Glutamatergic neuron (in vitro differentiated cells): ENCODE measurements at places on chromosomes 1 and 21.

- no peak for DNase-seq
These were observed 5.4 kb downstream of the ZBTB48 start for GRCh38 chr1:6585081-6585722.

- DNase-seq, result no peak
These were observed 10.4 kb downstream of the LGALS8 start for GRCh38 chr1:236534151-236534651.

DNA sequence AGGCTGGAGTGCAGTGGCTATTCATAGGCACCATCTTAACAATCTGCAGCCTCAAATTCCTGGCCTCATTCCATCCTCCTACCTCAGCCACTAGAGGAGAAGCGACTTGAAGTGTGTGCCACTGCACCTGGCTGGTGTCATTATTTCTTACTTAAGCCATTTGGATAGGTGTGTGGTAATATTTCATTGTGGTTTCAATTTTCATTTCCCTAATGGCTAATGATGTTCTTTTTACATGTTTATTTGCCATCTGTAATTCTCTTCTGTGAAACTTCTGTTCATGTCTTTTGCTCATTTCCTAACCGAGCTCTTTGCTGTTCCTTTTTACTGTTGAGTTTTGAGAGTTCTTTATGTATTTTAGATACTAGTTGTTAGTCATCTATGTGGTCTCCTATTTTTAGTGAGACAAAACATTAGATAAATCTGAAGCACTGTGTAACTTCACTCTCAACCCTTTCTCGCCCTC is 66.8 kb downstream of the SLC27A3 start:
- no peak for DNase-seq

GRCh38 chr1:47906009-47906432 is 91.2 kb downstream of the TRABD2B start:
- DNase-seq, result no peak

DNA sequence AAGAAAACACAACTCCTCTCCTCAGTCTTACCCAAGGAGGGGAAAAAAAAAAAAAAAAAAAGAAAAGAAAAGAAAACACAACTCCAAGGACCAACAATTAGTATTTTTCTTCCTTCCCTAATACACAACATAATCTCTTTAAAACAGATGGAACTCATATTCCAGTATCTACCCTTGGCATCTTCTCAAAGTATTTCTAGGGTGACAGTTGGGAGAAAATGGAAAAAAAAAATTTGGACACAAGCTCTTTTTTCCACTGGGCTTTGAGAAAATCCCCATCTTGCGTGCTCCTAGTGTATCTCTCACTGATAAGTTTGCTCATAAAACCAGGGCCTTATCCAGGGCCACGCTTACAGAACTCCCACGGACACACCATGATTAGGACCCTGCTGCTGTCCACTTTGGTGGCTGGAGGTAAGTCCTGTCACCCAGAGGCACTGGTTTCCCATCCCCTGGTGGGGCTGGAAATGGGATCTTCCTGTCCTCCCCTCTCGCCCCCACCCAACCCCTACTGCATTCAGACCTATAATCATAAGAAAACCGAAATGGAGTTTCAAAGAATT is at the start of gene CELA2B:
Gene CELA2B, plus strand, starts transcription at position 353 of the 563 bp plus-strand sequence. Its CDS starts 22 bp downstream, at position 375.
- DNase-seq, result no peak

GRCh38 chr1:35073265-35073811 is 5.8 kb upstream of the ZMYM1 start:
- no peak for DNase-seq

DNA sequence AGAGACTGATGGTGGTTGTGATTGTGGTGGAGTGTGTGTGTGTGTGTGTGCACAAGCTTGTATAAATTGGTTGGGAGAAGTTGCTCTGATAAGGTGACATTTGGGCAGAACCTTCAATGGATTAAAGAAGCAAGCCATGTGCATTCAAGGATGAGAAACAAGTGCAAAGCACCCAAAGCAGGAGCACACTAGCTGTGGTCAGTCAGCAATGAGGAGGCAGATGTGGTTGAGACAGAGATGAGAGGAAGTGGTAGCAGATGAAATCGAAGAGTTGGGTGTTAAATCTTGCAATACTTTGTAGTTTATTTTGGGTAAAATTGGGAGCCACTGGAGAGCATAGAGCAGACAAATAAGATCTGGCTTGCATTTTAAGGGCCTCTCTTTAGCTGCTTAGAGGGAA is 4.4 kb upstream of the PGBD5 start:
- DNase-seq, result no peak

DNA sequence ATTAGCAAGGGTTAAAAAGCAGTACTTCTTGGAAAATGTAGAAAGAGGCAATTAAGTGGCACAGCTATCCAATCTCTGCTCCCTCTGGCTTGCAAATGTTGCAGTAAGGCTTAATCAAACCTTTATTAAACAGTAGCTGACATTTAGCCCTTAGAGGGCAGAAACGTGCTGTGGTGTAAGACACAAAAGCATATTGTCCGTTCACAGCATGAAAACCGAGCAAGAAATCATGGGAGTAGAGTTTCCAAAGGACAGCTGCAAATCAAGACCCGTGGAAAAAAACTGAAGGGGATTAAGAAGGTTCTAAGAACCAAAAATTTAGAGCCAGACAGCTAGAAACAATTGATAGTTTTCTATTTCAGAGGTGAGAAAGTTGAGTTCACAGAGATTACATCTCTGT is 13.1 kb downstream of the ZP4 start:
- no peak for DNase-seq

- DNase-seq, result no peak
These were observed 149.4 kb upstream of the ZC3H12A start for GRCh38 chr1:37325010-37325409.

GRCh38 chr1:228339766-228340685 is 66.6 kb downstream of the TRIM11 start:
- DNase-seq, result peak; percentile 14

DNA sequence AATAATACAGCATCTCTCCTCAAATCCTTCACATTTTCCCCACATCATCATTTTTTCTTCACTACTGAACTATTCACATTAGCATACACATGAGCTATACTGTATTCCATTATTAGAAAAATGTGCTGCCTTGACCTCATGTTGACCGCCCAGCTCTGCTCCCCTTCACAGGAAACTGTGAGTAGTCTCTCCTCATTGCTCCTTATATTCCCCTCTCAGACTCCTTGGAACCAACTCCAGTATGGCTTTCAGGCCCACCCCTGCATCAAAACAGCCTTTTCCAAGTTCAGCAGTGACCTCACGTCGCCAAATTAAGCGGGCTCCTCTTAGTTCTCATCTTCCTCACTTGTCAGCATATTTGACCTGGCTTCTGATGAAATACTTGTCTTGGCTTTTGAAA is 59.2 kb upstream of the SPAG17 start:
- DNase-seq, result no peak

GRCh38 chr21:35212393-35213127 is 163.5 kb upstream of the RUNX1 start:
- DNase-seq, result no peak

DNA sequence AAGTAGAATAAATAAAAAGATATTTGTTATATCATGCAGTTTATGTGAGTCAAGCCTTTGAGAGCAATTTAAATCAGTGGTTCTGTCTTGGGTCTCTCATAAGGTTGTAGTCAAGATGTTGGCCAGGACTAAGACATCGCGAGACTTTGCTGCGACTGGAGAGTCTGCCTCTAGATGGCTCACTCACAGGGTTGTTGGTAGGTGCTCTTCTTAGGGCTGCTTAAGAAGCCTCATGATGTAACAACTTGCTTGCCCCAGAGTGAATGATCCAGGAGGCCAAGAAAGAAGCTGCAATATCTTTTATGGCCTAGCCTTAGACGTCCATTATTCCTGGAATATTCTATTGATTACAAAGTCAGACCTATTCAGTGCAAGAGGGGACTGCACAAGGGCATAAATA is 73.1 kb upstream of the CACHD1 start:
- DNase-seq, result no peak

DNA sequence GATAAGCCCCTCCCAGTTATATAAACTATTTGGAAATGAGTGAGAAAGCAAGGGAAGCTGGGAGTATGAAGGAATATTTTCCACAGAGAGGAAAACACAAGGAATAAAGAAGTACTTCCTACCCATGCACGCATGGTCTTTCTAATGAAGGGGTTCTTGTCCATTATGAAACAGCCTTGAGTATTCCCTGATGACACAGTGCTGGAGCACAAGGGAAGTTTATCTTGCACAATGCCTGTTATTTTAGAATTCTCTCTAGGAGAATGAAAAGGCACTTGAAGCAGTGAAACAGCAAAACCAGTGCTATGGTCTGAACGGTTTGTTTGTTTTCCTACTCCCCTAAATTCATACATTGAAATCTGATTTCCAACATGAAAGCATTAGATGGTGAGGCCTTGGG is 38.6 kb upstream of the ADAMTS1 start:
- DNase-seq, result no peak

- DNase-seq, result no peak
These were observed 609.6 kb downstream of the PTPRU start for GRCh38 chr1:29845910-29846309.

DNA sequence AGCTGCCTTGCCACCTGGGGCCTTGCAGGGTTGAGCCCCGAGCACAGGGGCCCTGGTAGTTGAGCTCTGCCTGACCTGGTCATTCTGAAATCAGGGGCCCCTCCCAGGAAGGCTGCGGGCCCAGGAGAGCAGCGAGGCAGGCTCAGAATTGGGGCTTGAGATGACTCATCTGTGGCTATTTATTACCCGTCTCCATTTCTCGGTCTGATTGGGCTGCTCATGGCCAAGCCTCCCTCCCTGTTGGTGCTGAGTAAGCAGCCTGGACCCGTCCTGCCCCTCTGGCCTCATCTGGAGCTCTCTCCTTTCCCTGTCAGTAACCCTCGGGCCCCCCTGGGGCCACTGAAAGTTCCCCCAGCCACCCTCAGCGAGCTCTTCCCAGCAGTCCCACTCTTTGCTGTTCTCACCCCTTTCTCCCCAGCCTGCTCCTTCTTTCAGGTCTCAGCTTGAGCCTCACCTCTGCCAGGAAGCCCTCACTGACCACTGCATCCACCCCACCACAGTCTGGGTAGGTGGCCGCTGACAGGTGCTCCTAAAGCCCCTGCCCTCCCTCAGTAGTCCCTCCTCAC is 11.0 kb upstream of the TNFRSF8 start:
- DNase-seq, result no peak

- DNase-seq, result no peak
These were observed 335.7 kb upstream of the GREM2 start for GRCh38 chr1:240947438-240948224.

DNA sequence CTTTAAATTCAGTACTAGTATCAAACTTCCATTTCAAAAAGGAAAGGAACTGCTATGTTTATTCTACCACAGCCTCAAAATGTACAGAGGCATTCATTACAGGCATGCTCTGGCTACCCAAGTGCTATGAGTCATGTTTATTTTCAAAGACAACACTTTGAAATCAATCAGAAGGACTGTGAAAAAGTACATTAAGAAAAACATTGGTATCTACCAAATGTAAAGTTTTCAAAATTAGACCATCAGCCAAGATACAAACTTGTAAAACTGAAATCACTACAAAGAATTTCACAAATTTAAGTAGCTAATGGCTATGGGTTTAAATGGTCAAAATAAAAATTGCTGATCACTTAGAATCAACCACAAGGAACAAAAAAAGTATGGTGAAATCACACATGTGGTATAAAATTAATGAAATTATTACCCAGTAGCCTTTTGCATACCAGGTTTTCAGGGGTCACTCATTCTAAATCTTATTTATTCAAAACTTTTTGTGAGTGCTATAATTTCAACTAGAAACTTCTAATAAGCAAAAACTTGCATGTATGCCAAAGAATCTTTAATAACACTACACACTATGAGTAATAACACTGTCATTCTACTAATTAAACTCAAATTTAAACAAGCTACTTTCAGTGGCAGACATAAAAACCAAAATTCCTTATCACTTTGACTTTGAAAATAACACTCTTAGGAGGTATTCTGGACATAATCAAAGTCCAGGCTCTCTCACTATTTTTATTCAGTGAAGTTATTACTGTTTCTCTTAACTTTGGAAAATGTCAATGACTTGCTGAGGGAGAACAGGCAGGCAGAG is 49.2 kb downstream of the ENAH start:
- no peak for DNase-seq

DNA sequence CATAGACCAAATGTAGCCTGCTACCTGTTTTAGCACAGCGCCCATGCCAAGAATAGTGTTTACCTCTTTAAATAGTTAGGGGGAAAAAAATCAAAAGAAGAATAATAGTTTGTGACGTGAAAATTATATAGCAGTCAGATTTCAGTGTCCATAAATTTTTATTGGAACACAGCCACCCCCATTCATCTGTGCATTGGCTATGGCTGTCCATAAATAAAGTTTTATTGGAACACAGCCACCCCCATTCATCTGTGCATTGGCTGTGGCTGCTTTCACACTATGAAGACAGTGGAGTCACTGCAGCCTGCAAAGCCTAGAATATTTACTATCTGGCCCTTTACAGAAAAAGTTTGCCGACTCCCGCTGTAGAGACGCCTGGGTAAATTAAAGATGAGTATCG is 20.9 kb downstream of the EPHX1 start:
- DNase-seq, result no peak

GRCh38 chr1:156592910-156593660 is 1.5 kb downstream of the NAXE start:
- no peak for DNase-seq

- no peak for DNase-seq
These were observed at the start of gene RGS1 for GRCh38 chr1:192575499-192576189. RGS1 (plus strand) TSS chr1:192575773; CDS start chr1:192575793, 20 bp downstream.

DNA sequence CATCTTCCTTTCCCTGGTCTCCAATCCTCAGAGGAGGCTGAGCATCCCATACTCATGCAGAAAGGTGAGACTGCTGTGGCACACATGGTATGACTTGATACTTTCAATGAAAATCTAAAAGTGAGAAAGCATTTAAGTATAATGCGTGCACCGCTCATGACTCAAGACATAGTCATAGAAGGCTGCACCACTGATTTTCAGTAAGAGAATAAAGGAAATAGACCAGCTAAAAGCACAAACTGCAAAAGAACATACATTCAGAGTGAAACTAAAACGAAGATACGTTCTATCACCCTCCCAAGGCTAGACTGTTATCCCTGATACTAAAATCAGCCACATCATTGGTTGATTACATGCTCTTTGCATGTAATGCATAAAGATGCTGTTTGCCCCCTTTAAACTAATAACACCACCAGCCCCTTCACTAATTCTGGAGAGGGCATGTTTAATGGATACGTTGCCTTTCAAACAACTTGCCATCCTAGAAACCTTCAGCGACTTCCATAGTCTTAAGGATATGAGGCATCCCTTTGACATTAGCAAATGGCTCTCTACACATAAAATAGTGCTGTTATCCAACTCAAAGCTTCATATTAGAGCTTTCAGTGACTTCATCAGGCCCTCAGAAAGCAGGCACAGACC is 2.1 kb downstream of the PLD5 start:
- no peak for DNase-seq

DNA sequence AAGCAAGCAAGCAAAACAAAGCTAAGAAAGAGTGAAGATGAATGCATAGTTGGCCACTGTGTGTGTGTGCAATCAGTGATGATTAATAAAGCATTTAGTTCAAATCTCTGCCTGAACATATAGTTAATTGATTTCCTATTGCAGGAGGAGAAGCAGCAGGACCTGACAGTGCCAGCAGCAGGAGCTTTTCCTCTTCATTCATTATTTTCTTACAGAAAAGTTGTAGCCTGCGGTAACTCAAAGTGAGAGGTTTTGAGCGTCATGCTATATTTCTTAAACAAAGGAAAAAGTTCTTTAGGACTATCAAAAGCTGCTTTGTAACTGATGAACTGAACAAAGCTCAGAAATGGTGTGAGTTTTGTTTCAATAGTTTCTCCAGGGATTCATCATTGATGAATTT is 379.9 kb downstream of the PTBP2 start:
- DNase-seq, result no peak

- DNase-seq, result no peak
These were observed 45.0 kb downstream of the KCNJ6 start for GRCh38 chr21:37871121-37871862.

- no peak for DNase-seq
These were observed 28.1 kb downstream of the PLXNA2 start for GRCh38 chr1:208216062-208216461.
